ENCODE measurements at places on chromosomes 7 and 10.

DNA sequence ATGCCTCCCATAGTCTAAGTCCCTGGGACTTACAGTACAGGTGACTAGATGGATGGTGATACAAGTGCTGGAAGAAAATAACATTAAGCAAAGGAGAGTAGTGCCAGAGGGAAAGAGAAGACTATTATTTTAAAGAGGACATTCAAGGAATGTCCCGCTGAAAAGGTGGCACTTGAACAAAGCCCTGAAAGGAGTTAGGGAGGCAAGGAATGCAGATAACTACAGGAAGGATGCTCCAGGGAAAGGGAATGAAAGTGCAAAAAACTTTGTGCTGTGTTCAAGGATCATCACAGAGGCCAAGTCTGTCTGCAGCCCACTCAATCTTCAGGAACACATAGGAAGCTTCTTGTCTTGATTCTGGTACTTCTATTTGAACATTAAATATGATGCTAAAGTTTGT lies 14.9 kb downstream of the ANKMY2 start:
- no peak for DNase-seq

GRCh38 chr10:87659571-87660483 lies at the start of gene PAPSS2:
PAPSS2 (plus strand) TSS chr10:87659878; CDS start chr10:87659982, 104 bp downstream.
- DNase-seq, result peak; percentile 80

- no peak for DNase-seq
These were observed 93.4 kb upstream of the ARMC3 start for GRCh38 chr10:22834471-22834870.

DNA sequence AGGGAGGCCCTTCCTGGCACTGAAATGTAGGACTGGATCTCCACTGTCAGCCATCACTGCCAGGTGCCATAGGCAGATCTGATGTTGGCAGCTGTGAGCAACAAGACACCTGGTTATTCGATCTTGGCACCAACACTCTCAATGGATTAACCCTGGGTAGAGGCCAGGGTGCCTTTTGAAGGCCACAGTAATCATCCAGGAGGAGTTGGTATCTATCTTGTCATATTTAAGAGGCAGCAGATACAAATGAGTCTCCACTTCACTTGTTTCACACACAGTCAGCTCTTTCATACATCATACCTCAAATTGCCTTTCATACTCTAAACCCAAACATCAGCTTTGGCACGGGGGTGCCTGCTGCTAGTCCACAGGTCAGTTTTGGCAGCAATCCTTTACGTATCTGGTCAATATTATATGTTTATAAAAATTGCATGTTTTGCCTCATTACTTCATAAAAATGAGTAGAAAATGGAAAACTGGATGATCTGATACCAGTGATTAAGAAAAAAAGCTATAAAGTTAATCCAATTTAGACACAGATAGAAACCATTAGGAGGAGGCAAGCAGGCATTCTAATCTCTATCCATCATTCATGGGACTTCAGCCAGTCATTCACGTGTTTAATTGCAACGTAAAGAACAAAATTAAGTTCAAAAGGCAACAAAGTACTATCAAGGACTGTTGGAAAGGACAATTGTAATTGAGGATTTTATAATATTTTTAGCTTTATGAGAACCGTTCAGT lies 12.7 kb upstream of the CACUL1 start:
- DNase-seq, result no peak

- DNase-seq, result no peak
These were observed 22.6 kb upstream of the LRRC72 start for GRCh38 chr7:16504019-16504418.

DNA sequence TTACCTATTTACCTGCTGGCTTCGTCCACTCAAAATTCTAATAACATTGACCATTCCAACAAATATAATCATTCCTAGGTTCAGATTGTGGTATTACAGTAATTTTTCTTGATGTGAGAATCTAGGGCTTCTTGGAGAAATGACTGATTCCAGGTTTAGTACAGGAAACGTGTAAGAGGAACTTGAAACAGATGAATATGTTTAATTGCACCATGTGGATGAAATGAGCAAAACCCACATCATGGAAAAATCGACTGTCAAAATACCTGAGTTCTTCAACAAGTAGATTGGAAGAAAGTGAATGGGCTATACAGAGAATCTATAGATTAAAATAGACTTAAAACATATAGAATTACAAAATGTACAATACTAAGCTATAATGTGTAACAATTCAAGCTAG lies 24.9 kb upstream of the OR9A4 start:
- DNase-seq, result no peak

- no peak for DNase-seq
These were observed 32.1 kb upstream of the PAX2 start for GRCh38 chr10:100713049-100713858.

DNA sequence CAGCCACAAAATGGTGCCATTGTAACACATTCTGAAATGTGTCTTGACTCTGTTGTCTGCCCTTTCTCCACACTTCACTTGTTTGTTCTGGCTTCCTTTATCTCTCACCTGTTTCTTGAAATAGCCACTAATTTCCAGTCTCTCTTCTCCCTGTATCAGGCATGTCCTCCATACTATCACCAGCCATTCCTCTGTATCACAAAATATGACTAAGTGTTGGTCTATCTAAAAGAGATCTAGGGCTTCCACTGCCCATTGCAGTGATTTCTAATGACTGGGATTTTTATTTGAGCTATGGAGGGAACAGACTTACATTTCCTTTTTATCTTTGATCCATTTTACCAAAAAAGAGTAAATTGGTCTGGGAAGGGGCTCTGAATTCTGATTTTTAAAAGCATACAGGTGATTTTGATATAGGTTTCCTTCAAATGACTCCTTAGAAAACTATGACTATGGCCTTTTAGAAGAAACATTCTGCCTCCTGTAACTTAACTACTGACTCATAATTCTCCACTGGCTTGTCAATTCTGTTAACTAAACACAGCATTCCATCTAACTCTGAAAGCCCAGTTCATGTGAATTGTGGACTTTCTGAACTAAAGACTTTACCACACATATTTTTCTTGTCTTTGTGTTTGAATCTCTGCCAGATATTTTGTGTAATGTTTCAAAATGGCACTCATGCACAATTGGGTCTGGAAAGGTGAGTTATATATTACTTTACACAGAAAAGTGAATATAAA lies 1121.4 kb downstream of the XPNPEP1 start:
- no peak for DNase-seq

- DNase-seq, result no peak
These were observed 13.5 kb upstream of the GTPBP4 start for GRCh38 chr10:974785-975074.

DNA sequence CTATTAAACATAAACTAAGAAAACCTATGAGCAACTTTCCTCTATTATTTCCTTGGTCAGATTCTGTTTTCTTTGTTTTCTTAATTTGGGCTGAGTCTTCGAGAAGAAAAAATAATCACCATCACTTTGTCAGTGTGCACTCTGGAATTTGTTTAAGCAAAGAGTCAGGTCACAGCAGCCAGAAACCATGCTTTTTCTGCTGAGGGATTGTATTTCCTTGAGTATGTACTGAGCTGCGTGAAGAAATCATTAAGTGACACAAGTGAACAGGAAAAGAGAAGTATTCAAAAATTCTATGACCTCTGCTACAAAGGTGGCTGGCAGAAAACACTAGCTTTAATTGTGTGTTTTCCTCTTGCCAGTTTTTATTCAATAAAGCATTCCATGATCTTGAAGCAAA lies 249.6 kb downstream of the VTI1A start:
- no peak for DNase-seq

DNA sequence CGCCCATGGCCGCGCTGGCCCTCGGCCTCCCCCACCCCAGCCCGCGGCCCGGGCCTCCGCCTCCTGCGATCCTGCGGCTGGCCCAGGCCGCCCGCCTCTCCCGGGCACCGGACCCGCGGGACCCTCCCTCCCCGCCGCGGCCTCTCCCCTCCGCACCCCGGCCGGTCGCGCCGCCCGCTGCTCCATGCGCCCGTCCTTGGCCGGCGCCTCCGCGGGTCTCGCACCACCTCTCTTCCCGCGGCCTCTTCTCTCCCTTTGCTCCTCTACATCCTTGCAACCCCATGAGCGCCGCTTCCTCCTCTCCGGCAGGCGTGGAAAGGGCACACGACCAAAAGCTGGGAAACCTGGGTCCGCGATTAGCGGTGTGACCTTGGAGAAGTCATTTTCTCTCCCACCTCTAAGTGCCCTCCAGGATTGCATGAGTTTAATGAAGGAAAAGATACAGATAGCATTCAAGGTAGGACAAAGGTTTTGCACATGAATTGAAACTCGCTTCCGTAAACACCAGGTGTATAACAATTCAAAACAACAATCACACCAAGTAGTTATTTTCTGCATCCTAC lies 448 bp upstream of the SRPK2 start:
- DNase-seq, result peak; percentile 53

DNA sequence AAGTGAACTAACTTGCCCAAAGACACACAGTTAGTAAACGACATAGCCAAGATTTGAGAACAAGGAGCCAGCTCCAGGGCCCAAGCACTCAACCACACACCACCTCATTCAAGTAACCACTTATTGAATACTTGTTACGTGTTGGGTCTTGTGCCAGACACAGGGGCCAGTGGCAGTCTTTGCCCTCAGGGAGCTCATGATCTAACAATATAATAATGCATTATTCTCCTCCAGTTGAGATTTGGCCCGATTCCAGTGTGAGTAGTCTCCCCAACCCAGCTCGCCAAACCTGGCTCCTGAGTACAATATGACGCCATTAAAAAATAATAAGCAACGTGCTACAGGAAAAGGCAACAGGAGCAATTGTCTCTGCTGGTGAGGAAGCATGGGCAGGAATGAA lies 14.4 kb upstream of the STK17A start:
- no peak for DNase-seq

GRCh38 chr7:18313965-18314364 lies 181.6 kb upstream of the HDAC9 start:
- DNase-seq, result no peak

GRCh38 chr10:43734716-43735115 lies 86.0 kb upstream of the ZNF32 start:
- DNase-seq, result no peak

- peak; percentile 64 for DNase-seq
These were observed 27.7 kb downstream of the ZNF775 start for GRCh38 chr7:150406567-150407421.

DNA sequence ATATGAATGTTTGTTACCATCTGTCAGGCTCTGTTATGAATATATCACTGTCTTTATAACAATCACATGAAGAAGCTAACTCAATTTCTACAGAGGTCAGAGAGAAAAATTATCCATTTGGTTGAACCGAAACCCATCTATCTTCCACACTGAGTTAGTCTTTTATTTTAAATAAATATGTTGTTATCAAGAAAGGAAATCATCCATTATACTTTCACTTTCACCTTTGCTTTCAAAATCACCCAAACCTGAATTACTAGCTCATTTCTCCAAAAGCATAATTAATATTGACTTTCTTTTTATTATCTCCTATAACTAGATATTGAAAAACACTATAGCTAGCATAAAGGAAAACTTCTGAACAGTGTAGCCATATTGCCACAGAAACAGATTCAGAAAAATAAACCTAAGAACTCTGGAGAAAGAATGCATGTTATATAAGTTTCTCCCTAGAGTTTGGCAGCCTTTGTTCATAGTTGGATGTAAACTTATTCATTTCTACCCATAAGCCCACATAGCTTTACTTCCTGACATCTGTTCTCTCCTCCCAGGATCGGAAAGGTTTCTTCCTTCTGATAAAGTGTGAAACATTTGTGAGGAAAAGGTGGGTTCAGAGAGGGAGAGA lies 66.0 kb downstream of the NPSR1 start:
- DNase-seq, result no peak

GRCh38 chr10:49299816-49300139 lies 808 bp downstream of the C10orf71 start:
- no peak for DNase-seq

- no peak for DNase-seq
These were observed 24.5 kb upstream of the KLF14 start for GRCh38 chr7:130758429-130759056.

DNA sequence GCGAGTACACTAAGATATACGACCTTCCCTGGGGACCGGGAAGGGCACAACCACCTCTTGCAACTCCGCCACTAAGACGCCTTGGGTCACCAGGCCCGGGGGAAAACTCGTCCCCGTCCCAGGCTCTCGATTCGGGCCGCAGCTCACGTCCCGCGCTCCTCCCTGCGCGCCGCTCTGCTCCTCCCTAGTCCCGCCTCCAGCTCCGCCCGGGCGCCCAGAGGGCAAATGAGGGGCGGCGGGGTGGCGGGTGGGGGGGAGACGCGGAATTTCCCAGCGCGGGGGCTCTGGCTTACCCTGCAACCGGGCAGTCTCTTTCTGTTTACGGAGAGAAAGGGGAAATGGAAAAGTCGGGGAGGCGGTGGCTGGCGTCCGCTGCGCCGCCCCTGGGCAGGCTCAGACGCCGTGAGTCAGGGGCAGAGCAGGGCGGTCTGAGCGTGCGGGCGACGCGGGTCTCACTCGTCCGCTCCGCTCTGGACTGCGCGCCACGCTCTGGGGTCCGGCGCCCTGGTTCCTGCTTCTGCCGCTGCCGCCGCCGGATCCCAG lies at the start of gene MAP3K8:
Gene MAP3K8 (plus strand): TSS at position 455 of the 543 bp plus-strand sequence. CDS start 4,755 bp downstream, outside the sequence.
- DNase-seq, result peak; percentile 90

GRCh38 chr10:112526139-112526538 lies 79.1 kb downstream of the VTI1A start:
- DNase-seq, result no peak

GRCh38 chr10:114825513-114826253 lies 4.1 kb downstream of the FHIP2A start:
- peak; percentile 26 for DNase-seq

GRCh38 chr10:11603741-11604140 lies 7.7 kb downstream of the USP6NL start:
- no peak for DNase-seq

GRCh38 chr10:109978481-109978880 lies 29.3 kb upstream of the ADD3 start:
- DNase-seq, result peak; percentile 71

DNA sequence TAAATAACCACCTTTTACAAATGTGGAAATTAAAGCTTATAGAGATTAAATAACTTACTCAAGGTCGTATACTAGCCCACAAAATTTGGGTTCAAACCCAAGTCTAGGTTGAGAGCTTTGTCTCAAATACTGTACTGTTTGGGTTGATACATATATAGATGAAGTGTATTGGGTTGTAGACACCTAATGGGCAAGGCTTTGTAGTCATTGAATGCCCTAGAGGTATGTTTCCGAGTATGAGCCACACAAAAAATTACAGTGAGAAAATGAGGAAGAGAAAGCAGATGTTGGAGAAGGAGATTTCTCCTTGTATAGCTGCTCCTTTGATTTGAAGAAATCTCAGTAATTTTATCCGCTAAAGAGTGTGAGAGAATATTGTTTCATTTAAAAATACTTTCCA lies 60.6 kb downstream of the C1GALT1 start:
- no peak for DNase-seq

DNA sequence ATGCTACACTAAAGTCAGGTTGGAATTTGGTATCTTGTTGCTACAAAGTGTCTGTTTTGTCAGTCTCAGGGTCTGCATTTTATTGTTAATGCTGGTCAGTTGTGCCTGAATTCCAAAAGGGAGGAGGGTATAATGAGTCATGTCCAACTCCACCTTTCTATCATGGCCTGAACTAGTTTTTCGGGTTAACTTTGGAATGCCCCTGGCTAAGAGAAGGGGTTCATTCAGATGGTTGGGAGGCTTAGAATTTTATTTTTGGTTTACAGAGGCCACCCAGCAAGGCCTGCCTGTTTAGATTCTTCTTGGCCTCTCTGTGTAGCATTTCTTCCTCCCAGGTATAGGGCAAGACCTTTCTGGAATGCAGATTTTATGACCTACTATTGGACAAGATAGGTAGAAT lies 93.2 kb downstream of the SKIDA1 start:
- no peak for DNase-seq

- DNase-seq, result no peak
These were observed 738.8 kb upstream of the POT1 start for GRCh38 chr7:125668321-125668993.

- no peak for DNase-seq
These were observed 582.8 kb upstream of the NRP1 start for GRCh38 chr10:33917069-33917780.
